ENCODE measurements at places on chromosomes 3 and 15.

- no peaks in the 10 kb centered on the region for H3K36me3 ChIP-seq
- H3K4me3 ChIP-seq: no peak overlapping the region
Observed at GRCh38 chr3:25910997-25911396, 121.1 kb downstream of the OXSM start.

DNA sequence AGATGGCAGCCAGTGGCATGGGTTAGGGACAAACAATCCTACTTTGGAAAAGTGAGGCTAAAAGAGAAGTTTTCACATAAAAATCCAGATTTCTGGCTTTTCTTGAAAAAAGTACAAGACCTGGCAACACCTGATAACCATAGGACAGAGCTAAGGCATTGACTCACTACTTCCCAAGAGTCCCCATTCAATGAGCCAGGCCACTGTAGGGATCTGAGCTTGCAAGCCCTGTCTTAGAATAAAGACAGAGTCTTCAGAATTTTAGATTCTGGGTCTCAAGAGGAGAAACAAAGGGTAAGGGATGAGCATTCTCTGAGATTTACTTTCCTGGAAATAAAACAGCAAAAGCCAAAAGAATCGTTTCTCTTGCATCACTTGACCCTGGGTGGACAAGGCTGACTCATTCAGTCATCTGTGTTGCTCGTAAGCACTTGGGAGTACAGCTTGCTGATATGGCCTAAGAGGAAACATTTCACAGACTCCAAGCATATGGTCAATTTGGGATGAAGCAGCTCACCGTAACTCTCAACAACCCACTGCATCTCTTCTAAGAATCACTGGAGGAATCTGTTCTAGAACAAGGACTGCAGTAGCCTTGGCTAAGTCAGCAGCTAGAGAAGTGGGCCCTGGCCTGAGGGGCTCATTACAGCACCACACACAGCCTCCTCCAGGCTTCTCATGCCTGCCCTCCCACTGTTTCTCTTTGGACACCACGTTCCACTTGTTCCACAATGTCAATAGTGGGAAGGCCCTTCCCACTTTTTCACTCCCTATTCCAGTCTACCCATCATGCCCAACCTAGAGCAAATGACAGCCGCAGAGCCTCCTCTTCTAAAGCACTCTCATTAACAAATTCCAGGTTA, 86.2 kb downstream of the RFTN1 start:
- H3K4me3 ChIP-seq: no peak overlapping the region
- no peaks in the 10 kb centered on the region for H3K36me3 ChIP-seq
- no peak for DNase-seq
- H3K4me1 ChIP-seq: peaks cover 3% of the 10 kb centered on the region

DNA sequence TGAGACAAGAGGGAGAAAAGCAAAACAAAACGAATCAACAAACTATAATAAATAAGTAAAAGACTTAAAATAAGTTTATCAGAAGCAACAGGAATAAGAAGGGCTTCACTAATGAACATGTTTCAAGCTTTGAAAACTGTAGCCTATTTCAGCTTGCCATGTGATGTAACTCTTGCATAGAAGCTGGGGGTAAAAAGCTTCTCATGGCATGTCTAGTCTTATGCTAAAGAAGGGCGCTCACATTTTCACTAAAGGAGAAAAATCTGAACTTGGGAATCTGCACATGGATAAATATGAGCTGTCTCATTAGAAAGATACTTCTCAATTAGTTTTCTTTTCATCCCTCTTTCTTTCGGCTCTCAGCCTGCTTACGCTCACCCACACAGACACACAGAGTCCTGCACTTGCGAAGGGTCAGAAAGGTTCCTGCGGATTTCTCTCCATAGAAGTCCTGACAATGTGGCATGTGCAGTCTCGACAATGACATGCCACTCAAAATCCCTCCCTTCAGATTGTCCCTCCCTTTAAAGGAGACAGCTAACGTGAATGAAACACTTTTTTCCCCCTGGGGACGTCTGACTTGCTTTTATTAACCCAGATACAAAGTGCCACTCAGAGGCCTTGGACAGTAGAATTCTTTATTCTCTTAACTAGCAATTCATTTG, 568.9 kb upstream of the NR2F2 start:
- peaks cover 11% of the 10 kb centered on the region for H3K4me1 ChIP-seq
- H3K4me3 ChIP-seq: peak overlapping the region; percentile 12
- H3K36me3 ChIP-seq: no peaks in the 10 kb centered on the region
- H3K27ac ChIP-seq: no peak overlapping the region

GRCh38 chr3:146634346-146634745, 29.2 kb upstream of the PLSCR5 start:
- H3K4me1 ChIP-seq: no peaks in the 10 kb centered on the region
- DNase-seq: no peak
- no peak overlapping the region for H3K4me3 ChIP-seq
- H3K36me3 ChIP-seq: no peaks in the 10 kb centered on the region
- no peaks in the 10 kb centered on the region for H3K27me3 ChIP-seq

DNA sequence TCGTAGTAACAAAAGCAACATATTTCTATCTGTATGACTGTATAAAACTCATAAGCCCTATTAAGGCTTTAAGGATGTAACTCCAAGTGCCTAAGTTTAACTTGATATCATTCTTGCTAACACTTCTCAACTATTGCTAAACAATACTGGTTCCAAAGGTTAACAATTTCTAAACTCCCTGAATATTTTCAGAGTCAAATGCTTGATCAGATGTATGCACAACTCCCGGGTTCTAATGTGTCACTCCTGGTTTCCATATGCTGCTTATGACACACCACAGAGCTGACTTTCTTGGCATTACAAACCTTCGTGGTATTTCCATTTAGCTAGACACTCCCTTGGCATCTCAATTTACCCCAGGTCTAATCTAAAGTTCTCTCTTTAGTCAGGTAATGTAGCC, 26.3 kb downstream of the DZIP1L start:
- DNase-seq: no peak
- H3K4me3 ChIP-seq: no peak overlapping the region
- H3K4me1 ChIP-seq: no peaks in the 10 kb centered on the region
- peaks cover 26% of the 10 kb centered on the region for H3K36me3 ChIP-seq
